Right renal cortex interstitium (tissue), 3 donors: ENCODE measurements at places on chromosomes 2 and 18. TPM values are rescaled to one million over a fixed set of nuclear protein-coding genes. Genes with fewer than 3 reads are reported as not detected.
A peak's percentile ranks its signal among the peaks of the same experiment; 100 is the strongest.

DNA sequence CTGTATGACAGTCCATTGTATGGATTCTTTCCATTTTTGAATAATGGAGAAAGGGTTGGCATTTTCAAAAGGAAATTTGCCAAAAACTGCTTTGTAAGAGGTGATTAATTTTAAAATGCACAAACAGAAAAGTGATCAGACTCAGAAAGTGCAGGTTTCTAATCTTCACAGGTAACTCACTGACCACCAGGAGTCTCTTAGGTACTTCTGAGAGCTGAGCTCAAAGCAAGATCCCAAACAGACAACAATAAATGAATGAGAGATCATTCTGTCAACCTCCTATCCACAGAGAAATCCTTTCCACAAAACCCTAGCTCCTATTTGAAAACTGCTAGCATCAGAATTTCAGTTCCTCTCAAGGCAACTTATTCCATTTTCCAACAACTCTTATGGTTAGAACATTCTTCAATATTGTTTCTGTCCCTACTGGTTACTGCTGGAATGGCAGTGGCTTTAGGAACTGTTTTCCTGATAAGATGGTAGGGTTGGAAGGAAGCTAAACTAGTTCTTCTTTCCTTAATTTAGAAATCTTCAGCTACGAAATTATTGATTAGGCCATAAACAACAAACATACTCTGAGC lies 20.6 kb upstream of the HAAO start:
- no peak for DNase-seq

GRCh38 chr2:44843086-44843485 lies 98.4 kb upstream of the SIX3 start:
- DNase-seq, result no peak

DNA sequence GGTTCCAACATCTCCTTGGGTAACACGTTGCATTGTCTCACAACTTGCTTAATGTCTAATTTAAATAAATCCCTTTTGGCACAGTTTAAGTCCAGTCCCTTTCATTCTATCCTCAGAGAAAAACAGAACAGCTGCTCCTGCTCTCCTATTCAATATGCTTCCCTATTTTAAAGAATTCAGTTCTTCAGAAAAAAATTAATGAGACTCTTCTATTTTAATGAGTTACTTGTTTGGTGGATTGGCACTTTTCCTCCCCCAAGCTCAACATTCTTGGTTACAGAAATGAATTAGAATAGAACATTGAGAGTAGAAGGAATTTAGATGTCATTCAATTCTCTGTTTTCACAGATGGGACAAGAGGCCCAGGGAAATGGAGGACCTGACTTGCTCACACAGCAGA lies 116.9 kb upstream of the ATP8B1 start:
- DNase-seq, result no peak

GRCh38 chr2:99422599-99422998 lies 67.2 kb downstream of the REV1 start:
- DNase-seq, result no peak

GRCh38 chr2:9709539-9710285 lies 78.9 kb upstream of the YWHAQ start:
- DNase-seq, result no peak

DNA sequence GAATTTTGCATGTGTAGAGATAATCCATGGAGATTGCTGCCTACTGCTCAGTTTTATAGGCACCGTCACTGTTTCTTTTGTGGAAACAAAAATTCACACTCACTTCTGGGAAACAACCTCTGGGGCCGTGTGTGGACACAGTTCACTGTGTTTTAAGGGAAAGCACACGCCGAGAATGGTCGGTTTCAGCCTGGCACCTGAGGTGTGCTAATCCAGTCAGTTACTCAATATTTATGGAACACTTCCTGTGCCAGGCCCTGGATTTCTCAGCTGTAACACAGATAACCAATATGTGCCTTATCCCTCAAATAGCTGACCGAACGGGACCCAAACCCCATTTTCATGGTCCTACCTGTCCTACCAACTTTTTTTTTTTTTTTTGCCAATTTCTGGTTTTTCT lies 179.6 kb downstream of the MGAT5 start:
- DNase-seq, result no peak

- no peak for DNase-seq
These were observed 541.9 kb downstream of the LRRTM4 start for GRCh38 chr2:76980067-76980787.

DNA sequence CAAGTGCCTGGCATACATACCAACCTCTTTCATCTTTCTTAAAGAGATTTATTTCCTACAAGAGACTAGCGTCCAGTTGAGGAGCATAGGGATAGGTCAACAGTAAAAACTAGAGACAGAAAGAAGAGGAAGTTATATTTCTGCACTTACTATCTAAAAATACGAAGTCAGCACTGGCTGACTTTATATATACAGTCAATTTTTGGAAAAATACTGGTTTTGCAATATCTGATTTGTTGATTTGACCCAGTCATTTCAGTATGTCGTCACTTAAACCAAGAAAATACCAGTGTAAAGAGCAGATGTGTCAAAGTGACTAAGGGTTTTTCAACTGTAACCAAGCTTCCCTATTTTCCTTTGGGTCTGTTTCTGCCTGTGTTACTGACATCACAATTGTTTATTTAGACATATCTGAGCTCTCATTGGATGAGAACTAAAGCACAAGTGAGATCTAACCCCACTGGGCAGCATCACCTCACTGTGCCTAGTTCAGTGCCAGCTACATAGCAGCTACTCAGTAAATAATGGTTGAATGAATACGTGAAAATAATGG lies 23.0 kb downstream of the CYTIP start:
- no peak for DNase-seq

DNA sequence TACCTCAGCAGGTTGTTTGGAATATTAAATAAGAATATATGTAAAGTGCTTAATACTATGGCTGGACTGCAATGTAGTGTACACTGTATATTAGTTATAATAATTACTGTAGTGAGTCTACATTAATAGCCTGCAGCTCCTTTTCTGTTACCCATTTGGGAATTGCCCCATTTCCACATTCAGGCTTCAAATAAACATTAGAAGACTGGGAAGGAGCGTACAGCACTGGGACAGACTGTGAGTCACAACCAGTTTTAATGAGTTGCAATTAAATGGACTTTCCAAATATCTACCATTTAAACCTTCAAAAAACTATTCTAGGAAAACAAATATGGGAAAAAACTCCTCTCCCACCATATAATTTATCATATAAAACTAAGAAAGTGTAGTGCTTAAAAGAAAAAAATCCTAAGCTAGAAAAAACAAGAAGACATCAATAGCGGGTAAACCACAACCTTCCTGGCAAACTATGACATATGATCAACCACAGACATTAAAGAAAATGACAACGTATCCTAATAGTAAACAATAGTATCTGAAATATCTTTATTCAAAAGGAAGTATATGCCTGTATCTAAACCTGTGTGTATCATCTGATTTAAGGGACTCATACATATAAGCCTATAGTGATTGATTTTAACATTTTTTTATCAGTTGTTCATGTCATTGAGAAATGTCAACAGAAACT lies 86.1 kb downstream of the TRIP12 start:
- no peak for DNase-seq

DNA sequence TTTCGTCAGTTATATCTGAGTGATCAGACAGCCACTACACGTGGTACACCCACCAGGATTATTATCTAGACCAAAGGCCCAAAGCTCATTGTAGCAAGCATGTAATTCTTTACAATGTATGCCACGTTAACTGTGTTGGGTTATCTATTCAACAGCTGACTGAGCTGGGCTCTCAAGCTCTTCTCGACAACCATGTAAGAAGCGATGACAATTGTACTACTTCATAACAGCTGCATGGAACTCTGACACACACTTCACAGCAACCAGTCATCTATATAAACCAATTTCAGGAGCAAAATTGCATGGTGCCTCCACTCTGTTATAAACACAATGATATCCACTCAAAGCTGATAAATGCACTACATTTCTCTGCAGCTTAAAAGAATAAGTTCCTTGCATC lies 701.8 kb downstream of the NR4A2 start:
- no peak for DNase-seq

DNA sequence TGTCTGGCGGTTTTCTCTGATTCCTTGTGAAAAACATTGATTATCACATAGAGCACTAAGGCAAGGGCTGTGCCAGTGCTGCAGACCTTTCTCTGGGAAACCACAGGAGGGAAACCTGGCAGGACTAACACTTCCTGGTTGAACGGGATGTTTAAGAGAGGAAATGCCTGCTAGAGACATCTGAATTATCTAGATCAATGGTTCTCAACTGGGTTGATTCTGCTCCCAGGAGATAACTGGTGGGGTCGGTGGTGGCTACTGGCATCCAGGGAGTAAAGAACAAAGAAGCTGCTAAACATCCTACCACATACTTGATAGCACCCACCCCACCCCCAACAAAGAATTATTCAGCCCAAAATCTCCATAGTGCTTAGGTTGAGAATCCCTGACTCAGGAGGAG lies 37.5 kb downstream of the DDX18 start:
- DNase-seq, result no peak

DNA sequence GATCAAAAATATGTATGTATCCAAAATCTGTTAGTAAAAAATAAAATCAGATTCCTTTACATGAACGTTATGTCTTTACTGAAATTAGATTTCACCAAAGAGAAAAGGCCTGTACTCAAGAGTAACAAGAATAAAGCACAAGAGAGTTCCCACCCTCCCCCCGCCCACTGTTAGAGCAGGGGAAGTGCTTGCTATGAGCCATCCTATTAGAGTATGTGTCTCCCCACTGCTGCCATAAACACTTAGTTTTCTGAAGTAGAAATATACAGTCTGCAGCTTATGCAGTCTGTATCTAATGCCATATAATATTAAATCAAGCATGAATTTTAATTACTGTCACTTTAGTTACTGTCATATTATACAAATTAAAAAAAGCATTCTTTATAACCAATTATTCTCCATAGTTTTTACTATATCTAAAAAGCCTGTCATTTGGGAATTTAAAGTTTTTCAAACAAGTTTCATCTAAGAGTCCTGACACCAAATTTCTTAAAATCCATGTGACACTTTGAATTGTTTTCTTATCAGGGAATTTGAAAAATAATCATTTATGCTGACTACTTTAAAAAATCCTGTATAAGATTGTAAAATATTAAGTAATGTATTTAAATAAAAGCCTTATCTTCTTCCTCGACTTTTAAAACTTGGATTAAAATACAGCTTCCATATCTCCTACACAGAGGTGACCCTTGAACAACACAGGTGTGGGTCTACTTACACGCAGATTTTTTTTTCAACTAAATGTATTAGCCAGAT lies 51.8 kb upstream of the GPR75 start:
- DNase-seq, result no peak

DNA sequence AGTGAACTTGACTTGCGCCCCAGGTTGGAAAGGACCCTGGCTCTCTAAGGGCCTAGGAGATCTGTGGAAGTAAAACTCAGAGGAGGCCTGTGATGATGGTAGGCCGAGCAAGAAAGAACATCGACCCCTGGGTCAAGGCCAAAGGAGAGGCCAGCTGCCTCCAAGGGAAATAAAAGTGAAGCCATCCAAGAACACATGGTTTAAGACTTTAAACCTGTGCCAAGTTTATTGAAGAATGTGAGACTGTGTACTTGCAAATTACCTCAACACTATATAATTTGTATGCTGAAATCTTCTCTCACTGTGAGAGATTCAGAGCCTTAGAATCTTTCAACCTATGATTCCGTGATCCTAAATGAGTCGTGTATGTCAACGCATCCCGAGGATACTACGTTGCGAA lies 40.7 kb upstream of the COBLL1 start:
- DNase-seq, result no peak

- DNase-seq, result no peak
These were observed 15.9 kb upstream of the VPS4B start for GRCh38 chr18:63438181-63438580.

- DNase-seq, result peak; percentile 63
These were observed at the start of gene DTNA for GRCh38 chr18:34709750-34710441. DTNA (plus strand) TSS chr18:34710298; CDS start chr18:34755977, 45,679 bp downstream.

GRCh38 chr18:13874558-13874957 lies 40.8 kb downstream of the MC2R start:
- no peak for DNase-seq

- DNase-seq, result no peak
These were observed 150.6 kb upstream of the AGAP1 start for GRCh38 chr2:235343156-235343774.

- no peak for DNase-seq
These were observed 107.8 kb upstream of the ZNF521 start for GRCh38 chr18:25459814-25460213.

GRCh38 chr2:211093743-211094303 lies 537.4 kb downstream of the CPS1 start:
- no peak for DNase-seq

DNA sequence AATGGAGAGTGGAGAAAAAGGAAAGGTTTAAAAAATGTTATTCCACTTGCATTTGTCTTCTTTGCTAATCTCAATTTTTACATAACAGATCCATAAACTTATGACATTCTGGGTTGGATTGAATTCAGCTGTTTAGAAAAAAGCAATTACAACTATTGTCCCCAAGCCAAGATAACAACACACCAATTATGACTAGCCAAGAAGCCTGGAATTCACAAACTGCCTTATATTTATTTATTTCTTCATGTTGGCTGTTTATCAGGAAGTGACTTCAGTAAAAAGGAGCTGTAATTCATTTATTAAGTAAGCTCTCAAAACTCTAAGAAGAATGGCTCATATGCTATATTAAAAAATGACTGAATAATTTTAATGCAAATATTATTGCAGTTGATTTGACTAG lies 137.4 kb downstream of the CALCRL start:
- DNase-seq, result peak; percentile 36

DNA sequence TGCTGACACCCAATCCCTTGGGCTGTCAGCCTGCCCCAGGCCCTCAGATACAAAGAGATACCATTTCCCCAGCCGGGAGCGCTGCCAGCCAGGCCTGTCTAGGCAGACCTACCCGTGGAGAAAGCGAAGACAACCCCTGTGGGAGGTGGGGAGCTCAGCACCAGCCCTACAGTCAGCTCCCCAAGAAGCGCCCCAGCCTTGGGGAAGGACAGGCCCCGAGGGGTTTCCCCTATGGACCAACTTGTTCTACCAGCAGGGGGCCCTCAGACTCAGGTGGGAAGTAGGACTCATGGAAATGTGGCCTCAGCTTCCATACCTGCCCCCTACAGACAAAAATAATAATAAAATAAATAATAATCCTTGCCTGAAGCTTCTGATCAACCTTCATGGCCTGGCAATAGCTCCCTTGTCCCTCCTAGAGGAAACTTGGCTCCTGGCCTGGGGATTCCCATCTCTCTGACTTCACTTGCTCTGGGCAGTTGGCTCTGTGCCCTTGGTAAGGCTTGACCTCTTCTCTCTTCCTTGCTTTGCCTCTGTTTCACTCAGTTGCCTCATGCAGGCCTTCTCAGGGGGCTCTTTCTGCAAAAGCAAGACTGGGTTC lies 7.0 kb downstream of the SLC35F6 start:
- no peak for DNase-seq

- no peak for DNase-seq
These were observed 497.8 kb upstream of the MYT1L start for GRCh38 chr2:2828774-2829368.

DNA sequence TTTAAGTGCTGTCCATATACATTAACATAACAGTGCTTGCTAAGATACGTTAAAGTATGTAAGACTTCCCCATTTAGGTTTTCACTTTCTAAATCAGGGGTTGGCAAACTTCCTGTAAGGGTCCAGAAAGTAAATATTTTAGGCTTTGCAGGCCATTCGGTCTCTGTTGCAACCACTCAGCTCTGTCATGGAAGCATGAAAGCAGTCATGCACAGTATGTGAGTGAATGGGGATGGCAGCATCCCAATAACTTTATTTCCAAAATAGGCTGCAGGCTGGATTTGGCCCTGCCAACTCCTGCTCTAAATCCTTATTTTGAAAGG lies 128.7 kb downstream of the PLA2R1 start:
- DNase-seq, result no peak

PTMA gene
- polyA plus RNA-seq, result 2,317 TPM

NPAS2 gene
- 10.6 TPM for polyA plus RNA-seq

UGT1A5 gene
- polyA plus RNA-seq, result not detected

ACTR2 gene
- polyA plus RNA-seq, result 205 TPM

NT5DC4 gene
- not detected for polyA plus RNA-seq

TUBB8B gene
- polyA plus RNA-seq, result 0.44 TPM
